ENCODE measurements at places on chromosomes 2 and 18.

DNA sequence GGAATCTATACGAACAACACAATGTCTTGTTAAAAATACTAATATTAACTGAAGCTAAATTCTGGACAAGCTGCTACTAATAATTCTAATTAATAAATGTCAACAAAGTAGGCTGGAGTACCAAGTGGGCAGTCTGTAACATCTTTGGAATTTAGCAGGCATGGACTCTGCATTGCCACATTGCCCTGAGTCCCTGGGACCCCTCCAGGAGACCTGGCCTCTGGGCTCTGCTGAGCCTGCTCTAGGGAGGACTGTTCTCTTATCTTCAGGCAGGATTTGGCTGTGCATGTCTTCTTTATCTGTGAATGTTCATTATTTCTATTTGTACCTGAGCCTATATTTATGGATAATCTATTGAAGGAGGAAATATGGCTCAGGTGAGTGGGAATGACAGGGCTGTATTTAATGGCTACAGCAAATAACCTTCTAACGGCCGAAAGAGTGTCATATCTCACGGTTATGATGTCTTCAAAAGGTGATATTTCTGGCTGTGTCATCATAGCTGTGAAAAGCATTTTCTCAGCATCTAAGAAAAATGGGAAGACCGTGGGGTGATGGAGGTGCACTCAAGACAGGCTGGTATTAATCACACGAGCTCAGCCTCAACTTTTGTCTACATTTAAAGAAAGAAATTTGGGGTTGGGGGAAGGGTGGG, 28.6 kb upstream of the SETBP1 start:
- DNase-seq, result no peak

DNA sequence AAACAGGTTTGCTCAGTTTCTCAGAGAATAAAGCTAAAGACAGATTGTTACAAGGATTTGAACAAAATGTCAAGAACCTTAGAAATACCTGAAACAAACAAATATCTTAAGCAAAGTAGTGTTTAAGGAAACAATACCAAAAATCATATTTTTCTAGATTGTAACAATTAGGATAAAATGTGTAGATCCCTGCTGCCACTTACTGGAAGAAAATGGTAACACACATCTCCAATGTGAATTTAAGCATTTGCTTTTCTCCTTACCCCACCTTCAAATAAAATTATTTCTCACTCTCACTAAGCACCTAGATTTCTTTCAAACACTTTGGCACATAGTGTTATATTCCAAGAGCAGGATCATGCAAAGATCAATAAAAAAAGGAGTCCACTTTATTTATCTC, 34.9 kb downstream of the SUCLG1 start:
- DNase-seq, result no peak

GRCh38 chr2:71277147-71277475, 50.2 kb upstream of the PAIP2B start:
- no peak for DNase-seq

DNA sequence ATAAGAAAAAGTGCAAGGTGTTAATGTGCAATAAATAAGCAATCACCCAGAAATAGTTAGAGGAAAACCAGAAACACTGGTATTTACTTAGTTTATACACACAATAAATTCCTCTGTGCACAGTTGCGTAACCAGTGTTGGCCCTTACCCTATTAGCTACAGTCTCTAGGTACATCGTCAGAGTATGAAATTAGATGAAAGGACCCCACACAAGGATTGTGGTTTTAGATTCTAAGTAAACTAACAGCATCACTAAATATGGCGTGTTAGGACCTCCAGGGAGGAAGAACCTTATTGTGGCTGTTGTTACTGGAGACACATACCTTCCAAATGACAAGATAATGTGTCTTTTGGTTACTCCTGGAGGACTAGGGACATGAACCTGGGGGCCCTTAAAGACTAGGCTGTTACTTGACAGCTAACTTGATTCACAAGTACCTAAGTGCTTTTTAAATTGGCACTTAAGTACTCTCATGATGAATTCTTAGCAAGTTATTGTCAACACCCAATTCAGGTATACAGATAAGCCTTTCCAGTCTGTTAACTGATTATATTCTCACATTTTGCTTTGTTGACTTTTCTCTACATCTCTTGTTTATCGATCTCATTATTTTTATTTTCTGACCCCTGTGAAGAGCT, 115.3 kb downstream of the FEZ2 start:
- no peak for DNase-seq

DNA sequence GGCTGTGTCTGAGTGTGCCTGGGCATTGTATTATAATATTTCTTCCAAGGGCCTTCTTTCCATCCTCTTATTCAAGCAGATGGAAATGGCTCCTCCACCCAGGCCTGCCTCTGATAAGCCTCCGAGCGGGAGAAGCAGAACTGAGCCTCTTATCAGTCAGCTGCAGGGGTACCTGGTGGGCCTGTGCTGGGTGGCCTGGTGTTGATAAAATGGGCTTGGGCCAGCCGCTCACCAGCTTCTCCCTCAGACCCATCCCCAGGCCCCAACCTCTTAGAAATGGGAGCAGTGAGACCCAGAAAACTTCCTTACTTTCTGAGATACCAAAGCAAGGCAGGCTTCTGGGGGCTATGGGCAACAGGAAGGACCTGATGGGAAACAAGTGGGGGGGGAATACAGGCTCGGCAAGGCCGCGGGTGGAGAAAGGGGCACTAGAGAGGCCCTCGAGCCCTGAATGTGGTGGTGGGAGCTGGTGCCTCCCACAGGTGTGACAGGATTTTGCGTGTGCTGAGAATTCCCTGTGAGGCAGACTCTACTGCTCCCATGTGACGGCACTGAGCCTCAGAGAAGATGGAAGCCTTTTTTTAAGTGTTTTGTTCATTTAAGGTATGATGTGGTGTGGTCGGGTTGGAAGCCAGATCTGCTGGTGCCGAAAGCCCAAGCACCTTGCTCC, 18.3 kb downstream of the GYPC start:
- DNase-seq, result no peak

GRCh38 chr2:100592226-100592625, 29.4 kb downstream of the PDCL3 start:
- DNase-seq, result no peak

DNA sequence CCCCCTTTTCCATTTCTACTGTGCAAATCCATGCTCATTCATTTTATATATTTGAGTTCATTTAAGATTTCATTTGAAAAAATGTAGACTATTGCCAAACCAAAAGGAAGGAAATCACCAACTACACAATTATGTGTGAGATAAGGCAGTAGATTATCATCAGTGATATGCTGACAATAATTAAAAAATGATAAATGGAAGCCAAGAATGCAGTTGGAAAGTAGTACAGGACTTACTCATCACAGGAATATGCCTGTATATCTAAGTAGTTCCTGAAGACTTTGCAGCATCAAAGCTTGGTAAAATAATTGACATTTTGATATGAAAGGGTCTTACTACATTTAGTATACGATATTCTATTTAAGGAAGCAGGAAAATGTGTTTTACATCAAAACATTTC, 166.1 kb upstream of the OTX1 start:
- DNase-seq, result no peak

DNA sequence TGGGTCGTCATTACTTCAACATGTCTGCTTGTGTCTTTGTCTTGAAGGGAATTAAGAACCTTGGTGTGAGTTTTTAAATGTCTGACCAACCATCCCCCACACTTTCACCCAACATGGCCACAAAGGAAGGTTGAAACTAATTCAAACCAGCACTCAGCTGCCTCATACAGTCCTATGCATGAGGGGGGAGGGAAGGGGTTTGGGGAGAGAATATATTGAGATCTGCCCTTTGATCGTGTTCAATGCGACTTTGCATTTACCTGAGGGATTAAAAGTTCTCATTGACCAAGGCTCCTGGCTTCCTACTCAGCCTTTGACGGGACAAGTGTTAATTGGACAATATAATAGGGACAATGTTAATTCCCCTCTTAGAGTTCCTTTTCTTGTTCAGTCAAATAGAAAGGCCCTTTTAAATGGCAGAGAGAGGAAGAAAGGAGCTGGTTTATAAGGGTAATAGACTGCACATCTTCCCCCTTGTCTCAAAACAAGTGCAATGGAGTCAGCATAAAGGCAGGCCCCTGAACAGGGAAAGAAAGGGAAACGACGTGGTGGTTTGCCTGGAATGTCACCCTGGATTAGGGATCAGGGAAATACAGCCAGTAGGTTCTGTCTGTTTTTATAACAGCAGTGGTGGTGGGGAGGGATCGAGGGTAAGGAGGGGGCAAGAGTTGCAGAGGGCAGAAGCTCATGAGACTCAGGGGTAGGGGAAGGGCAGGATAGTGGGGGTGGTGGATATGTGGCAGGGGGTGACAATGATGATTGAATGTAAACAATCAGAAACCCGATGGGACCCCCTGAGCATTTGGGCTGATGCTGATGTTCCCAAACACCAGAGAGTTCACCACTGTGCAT, 198.7 kb downstream of the MYCN start:
- DNase-seq, result no peak

- no peak for DNase-seq
These were observed 215.4 kb downstream of the CMPK2 start for GRCh38 chr2:6650311-6650710.

DNA sequence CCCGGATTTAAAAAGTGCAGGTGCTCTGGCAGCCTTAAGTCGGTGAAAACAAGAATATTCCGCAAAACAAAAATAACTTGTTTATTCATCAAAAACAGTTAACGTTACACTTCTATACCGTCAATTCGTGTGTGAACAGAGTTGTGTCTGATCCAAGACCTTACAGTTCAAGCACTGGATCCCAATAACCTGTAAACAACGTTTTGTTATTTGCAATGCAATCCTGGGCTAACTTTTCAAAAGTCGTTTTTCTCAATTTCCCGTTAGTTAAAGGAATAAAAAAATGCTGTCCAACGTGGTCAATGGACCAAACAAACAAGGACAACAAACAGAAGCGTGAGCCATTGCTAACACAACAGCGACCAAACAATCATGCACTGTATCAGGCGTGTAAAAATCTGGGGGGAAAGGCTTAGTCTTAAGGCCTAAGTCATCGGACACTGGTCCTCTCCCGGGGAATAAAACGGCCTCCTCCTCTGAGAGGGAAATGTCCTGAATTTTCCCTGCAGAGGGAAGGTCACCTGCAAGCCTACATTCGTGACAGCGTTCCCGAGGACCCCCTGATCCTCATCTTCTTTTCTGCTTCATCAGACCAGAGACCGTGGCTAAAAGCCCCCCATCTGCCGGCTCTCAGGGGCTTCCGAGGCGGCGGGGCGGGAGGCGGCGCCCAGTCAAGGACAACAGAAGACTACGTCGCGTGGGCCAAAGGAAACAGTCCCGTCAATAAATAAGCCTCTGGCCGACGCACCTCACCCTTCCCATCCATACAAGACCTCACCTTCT, 490 bp downstream of the NDUFS1 start:
- DNase-seq, result peak; percentile 14

DNA sequence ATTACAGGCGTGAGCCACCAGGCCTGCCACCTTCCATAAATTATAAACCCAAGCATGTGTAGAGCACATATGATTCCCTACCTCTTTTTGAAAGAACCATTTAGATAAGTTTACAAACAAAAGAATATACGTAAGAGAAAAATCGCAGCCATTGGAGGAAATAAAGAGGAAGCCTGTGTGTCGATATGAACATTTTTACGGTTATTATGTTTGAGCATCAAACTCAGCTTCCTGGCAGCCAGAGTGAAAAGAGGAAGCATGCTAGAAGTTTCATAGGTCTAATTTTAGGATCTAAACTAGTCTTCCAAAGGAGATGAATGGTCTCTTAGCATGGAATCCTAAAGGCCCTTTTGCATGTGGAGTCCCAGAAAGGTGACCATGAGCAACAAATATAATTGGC, 104.3 kb downstream of the PLB1 start:
- no peak for DNase-seq

DNA sequence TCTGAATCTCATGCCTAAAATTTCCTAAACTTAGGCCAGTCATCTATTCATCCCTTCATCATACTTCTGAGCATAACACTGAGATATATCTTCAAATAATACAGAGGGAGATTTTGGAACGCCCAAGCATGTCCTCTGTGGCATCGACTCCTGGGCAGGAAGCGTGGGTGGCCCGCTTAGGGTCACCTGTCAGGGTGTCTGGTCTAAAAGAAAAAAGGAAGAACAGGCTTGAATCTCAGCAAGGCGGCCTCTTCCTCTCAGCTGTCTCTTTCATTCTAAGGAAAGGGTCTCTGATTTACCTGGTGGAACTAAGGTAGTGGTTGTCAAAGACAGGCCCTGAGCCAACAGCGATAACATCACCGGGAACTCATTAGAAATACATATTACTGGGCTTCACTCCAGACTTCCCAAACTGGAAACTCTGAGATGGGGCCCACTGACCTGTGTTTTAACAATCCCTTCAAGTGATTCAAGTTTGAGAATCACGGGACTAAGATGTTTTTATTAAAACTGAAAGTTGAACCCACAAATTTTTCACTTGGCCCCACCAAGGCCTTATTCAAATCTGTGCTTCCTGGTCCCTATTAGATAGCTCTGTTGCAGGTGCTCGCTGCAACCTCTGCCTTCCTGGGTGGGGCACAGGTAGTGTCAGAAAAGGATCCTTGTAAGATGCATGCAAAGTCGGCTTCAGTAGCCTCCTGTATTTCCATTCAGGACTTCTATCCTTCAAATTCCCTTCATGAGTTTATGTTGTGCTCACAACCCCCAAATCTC, 162.3 kb upstream of the CCDC68 start:
- no peak for DNase-seq

GRCh38 chr18:45688833-45689232, 35.1 kb upstream of the SLC14A1 start:
- no peak for DNase-seq

- DNase-seq, result no peak
These were observed 1.2 kb upstream of the SMCHD1 start for GRCh38 chr18:2654169-2654927.

DNA sequence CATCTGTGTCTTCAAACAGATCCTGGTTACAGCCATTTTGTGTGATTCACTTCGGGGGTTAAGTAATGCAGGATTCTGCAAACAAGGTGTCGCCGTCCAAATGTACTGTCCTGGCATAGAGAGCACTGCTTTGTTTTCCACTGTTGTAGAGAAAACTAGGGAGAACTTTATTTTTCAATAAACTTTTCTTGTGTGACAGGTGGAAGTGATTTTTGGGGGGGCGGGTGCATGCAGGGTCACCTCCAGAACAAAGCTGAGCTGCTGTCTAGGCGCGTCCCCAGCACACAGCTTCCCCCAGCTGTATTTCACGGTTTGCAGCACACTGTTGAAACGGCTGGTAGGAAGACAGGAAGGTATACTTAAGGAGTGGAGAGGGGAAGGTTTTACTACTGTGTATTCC, 200.6 kb downstream of the MGAT5 start:
- DNase-seq, result no peak

DNA sequence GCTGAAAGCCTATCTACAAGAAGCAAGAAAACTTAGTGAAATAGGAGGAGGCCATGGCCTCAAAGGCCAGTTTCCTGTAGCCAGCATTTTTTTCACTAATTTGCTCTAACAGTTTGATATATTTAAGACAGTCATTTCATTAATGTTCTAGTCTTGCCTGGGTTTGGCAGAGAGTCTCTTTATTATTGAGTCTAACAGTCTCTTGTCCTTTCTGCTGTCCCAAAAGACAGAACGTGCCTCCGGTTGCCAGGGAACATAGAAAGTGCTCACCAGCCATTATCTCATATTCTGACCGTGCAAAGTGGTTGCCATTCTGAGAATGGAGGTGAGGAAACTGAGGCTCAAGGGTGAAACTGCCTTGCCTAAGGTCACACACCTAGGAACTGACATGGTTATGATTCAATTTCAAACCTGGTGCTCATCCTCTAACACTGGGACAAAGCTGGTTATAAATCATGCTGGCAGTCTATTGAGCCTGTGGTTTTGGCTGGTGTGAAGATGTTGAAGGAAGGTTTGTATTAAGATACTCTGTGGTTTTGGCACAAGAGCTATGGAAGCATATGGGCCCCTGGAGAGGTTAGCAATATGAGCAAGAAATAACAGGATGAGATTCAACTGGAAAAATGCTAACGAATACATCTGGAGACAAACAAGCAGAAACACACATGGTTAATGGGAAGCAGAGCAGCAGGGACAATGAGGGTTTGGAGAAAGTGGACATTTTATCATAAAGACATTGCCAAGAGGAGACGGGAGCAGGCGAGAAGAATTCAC, 903.3 kb upstream of the KLHL29 start:
- DNase-seq, result no peak

Measured in GM04504 (cell line).